ENCODE measurements at places on chromosomes 13 and 19.

- DNase-seq: peak; percentile 95
Measured at GRCh38 chr19:19531951-19532805, 3.5 kb downstream of the YJEFN3 start.

- no peak for DNase-seq
Measured at GRCh38 chr19:16229322-16229641, 31.6 kb downstream of the AP1M1 start.

DNA sequence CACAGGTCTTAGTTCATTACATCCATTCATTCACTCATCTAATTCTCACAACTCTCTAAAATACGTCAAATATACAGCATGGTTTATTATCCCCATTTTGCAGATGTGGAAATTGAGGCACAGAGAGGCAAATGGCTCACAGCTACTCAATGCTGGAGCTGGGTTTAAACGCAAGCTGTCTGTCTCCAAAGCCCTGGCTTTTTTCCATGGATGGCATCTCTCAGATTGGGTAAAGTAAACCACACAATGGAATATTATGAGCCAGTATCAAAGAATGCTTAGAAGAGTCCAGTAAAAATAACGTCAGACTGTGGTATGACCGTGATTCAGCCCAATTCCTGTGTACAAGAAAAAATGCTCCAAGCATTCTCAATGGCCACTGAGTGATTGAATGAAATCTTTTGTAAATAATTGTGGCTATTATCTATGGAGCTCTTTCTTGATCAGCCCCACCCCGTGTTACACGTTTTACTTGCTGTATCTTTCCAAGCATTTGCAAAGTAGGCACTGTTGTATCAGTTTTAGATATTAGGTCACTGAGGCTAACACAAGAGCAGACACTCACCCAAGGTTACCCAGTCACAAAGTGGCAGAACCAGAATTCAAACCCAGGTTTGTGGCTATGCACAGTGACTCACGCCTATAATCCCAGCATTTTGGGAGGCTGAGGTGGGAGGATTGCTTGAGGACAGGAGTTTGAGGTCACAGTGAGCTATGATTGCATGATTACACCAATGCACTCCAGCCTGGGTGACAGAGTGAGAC is 5.5 kb upstream of the ACP7 start:
- DNase-seq: no peak

DNA sequence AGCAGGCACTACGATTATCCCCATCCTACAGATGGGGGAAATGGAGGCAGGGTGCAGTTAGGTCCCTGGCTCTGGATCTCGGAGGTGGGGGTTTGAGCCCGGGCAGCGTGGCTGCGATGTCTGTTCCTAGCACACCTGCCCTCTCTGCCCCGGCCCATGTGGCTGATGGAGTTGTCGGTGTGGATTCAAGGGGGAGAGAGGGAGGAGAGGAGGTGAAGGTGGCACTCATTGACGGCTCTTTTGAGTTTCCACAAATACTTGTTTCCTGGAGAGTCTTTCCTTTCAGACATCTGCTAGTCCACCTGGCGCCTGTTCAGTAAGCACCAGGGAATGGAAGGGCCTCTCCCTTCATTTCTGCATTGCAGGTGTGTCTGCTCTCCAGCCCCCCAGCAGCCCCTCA is 69.9 kb downstream of the ARHGEF18 start:
- no peak for DNase-seq

- DNase-seq: no peak
Measured at GRCh38 chr13:87259479-87260083, 411.6 kb upstream of the SLITRK5 start.

Data from activated naive CD4-positive, alpha-beta T cell treated with anti-CD3 and anti-CD28 coated beads, Interleukin-2, amount 50 U/mL, for 72 hours (primary cell).